ENCODE measurements at places on chromosomes 5 and 9.

GRCh38 chr9:7848498-7848897 is 48.9 kb upstream of the DMAC1 start:
- no peak for DNase-seq

DNA sequence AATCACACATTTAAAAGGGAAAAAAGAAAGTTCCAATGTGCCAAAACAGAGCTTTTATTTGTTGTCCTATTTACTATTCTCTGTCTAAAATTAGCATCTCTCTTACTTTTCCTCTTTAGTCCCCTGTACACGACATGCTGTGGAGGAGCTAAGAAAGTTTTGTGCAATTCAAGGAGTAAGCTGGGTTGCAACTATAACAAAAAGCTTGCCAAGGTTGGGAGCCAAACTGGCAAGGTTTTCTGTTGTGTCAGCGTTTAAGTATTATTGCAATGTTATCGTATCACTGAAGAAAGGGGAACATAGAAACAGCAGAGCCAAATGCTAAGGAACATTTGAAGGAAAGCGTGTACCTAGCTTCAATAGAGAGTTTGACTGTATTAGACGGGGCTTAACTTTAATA is 680.8 kb downstream of the CETN3 start:
- DNase-seq: no peak

GRCh38 chr5:141934099-141934844 is 10.6 kb downstream of the DELE1 start:
- no peak for DNase-seq

- no peak for DNase-seq
Measured at GRCh38 chr9:36268007-36268427, 9.8 kb upstream of the GNE start.

DNA sequence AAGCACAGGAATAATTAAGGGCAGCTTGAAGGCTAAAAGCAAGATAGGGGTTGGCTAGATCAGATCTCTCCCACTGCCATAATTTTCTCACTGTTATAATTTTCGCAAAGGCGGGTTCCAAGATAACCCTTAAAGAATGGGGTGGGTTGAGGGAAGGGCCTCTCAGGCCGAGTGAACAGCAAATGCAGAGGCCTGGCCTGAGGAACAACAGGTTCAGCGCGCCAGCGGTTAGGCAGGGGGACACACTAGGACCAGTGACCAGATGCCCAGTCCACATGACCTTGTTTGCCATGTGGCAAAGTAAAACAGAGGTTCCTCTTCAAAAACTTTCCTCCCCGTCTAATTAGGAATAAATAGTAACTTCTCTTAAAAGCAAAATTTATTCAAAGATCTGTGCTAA is 1.2 kb upstream of the PHAX start:
- peak; percentile 27 for DNase-seq

GRCh38 chr9:112914524-112914923 is 23.8 kb upstream of the SLC46A2 start:
- DNase-seq: no peak

- DNase-seq: no peak
Measured at GRCh38 chr9:14156046-14156445, 157.9 kb downstream of the NFIB start.

DNA sequence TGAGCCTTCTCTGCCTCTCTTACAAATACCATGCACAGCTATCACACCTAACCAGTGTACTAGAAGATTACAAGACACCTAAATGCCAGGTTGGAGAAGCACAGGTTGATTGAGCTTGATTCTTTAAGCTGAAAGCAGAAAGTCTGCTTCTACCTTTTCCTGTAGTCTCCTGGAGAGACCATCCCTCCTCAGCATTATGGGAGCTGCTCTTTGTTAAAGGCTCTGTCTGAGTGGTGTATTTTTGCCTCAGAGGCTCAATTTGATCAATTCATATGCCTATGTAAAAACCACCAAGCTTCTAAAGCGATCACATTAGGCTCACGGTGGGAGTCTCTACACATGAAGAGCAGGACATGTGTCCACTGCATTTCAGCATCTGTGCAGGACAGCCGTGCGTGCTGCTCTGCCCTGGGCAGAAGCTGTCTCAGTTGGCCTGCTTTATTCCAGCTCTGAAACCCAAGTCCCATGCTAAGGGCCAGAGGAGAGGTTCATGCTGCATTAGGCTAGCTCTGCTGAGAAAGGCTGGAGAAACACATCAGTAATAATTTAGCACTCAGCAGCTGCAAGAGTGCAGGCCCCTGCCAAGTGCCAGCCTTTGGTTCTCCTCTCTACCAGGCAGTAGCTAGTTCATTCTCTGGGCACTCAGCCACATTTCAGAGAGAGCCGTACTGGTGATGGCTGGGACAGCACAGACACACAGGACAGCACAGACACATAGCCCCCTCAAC is 41.7 kb downstream of the TMEM167A start:
- DNase-seq: no peak

DNA sequence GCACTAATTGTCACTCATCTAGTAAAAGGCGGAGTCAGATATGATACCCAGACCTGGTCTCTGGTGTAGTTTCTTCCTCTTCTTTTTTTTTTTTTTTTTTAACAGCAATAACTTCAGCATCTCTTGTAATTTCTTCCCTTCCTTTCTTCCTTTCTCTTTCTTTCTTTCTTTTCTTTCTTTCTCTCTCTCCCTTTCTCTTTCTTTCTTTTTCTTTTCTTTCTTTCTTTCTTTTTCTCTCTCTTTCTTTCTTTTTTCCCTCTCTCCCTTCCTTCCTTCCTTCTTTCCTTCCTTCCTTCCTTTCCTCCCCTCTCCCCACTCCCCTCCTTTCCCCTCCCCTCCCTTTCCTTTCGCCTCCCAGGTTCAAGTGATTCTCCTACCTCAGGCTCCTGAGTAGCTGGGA is 25.9 kb upstream of the GNPDA1 start:
- no peak for DNase-seq

DNA sequence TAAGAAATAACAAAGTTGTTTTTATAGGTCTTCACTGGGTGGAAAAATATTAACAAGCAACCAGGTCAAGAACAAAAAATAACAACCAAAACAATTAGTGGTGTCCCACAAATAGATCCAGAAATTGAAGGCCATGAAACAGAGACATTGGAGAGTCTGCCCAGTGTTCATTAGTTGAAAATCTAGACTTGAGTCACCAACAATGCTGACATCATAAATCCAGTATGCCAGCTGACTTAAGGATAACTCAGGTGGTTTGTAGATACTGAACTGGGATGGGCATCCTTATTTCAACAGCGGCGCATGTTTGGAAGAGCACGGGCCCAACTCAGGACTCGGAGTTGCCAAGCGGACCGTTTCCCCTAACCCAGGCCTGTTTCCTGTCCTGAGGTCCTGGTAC is 80.7 kb upstream of the TNFAIP8 start:
- no peak for DNase-seq

DNA sequence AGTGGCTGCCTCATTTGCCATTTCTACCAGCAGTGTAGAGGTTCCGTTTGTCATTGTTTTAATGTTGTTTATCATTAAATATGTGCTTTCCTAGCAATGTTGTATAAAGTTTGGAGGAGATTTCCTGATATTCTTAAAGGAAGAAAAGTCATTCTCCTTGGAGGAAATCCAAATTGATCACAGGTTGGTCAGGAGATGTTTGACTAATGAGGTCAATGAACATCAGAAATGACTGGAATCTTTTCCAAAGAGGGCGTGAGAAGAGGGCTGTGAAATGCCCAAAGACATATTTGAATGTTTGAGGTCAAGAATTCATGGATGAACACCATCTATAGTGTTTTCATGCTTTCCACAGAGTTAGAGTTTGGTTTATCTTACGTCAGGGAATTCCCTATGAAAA is 471.3 kb downstream of the MAT2B start:
- no peak for DNase-seq

DNA sequence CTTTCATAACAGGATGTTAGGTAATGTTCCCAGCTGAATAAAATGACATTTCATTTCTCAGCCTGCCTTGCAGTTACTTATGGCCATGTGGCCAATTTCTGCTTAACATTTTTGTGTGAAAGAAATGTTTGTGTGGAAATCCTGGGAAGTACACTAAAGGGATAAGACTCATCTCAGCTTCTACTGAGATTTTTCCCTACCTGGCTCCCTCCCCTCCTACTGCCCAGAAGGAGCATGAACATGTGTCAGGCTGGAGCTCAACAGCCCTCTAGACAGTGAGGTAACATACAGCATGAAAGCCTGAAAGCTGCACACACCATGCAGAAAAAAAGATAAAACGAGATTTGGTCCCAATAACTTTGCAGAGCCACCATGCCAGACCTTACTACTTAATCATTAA is 288.4 kb upstream of the COX7C start:
- no peak for DNase-seq

GRCh38 chr5:35761541-35761940 is 95.2 kb upstream of the IL7R start:
- no peak for DNase-seq

- DNase-seq: no peak
Measured at GRCh38 chr5:72276219-72276752, 43.8 kb downstream of the MRPS27 start.

DNA sequence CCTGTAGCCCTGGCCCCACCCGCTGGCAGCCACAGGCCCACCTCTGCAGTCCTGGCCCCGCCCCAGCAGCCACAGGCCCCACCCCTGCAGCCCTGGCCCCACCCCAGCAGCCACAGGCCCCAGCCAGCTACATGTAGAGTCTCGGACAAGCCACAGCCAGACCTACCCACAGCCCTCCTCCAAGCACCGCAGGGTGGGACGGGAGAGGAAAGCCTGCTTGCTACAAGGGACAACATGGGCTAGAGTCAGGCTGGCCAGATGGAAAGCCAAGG is 49.5 kb upstream of the SARDH start:
- peak; percentile 63 for DNase-seq

DNA sequence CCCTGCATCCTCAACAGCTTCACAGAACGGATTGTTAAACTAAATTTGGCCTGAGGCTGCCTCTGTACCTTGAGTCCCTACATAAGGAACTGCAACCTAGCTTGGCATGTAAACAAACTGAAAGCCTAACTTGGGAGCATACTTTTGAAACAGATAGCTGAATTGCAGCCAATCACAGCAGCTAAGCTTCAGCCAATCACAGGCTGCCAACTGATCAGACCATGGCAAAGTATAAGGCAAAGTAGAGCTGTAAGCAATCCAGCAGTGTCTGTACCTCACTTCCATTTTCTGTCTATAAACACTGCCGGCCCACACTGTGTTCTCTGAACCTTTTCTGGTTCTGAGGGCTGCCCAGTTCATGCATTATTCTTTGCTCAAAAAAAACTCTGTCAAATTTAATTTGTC is 8.9 kb upstream of the ZNF483 start:
- peak; percentile 52 for DNase-seq

GRCh38 chr9:8542537-8542936 is 743.0 kb upstream of the DMAC1 start:
- DNase-seq: no peak

DNA sequence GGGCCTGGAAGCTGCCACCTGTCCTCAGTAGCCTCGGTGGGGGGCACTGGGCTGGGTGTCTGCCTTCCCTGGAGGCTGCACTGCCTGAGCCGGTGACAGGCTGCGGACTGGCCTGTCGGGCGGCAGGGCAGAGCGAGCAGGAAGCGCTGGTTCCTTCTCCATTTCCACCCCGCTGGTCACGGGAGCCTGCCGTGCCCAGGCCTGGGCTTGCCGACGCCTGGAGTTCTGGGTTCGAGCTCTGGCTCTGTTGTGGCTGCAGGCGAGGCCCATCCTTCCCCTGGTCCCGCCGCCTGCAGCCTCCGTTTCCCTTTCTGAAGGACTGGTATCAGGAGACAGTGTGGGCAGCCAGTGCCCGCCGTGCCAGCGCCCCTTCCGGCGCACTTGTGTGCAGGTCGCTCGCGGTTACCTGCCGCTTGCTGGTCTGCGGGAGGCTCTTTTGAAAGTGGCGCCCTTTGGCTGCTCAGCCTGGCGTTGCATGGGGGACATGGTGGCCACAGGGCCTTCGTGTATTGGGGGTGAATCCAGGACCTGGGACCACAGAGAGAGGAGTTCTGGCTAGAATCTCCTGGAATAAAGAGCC is 34.0 kb downstream of the RXRA start:
- DNase-seq: no peak

DNA sequence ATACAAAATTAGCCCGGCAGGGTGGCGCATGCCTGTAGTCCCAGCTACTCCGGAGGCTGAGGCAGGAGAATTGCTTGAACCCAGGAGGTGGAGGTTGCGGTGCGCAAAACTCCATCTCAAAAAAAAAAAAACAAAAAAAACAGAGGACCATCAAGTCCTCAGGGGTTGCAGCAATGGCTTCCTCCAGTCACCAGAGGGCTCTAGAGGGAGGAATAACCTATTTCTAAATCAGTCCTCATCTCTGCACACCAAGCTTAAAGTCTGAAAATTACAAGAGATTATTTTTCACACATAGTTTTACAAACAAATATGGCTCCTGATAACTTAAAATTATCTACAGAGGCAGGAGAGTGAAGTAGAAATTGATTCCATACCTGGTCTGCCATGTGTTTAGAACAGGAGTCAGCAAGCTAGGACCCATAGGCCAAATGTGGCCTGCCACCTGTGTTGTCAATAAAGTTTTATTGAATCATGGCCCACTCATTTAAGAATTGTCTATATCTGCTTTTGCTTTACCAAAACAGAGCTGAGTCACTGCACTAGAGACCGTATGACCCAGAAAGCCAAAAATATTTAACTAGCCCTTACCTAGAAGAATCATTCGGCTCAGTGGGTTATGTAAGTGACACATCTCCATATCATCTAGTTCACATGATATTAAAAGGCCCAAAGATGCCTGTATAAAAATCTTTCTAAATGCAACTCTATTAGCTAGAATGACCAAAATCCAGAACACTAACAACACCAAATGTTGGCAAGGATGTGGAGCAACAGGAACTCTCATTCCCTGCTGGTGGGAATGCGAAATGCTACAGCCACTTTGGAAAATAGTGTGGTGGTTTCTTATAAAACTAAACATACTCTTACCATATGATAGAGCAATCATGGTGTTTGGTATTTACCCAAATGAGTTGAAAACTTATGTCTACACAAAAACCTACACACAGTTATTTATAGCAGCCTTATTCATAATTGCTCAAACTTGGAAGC is 207.7 kb downstream of the FRMD3 start:
- DNase-seq: peak; percentile 41

DNA sequence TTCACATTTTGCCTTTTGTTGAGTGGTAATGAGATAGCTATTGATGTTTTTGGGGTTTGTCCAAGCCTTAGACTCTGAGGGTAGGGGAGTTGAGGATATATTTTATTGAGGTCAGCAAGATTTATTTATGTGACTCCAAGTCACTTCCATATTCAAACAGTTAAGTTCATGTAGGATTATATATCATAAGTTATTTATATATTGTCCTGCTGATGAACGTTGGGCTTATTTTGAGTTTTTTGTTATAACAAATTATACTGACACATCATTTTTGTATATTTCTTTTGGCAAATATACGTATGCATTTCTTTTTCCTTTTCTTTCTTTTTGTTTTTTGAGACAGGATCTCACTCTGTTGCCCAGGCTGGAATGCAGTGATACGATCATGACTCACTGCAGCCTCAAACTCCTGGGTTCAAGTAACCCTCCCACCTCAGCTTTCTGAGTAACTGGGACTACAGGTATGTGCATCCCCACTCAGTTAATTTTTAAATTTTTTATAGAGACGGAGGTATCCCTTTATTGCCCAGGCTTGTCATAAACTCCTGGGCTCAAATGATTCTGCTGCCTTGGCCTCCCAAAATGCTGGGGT is 23.5 kb upstream of the IL12B start:
- DNase-seq: no peak

Data from GM23338 (cell line).